Fibroblast of skin of right biceps (primary cell): ENCODE measurements at places on chromosomes 6 and 20.
A peak's percentile ranks its signal among the peaks of the same experiment; 100 is the strongest.

GRCh38 chr20:4014031-4014474 lies 1.3 kb downstream of the RNF24 start:
- DNase-seq: peak; percentile 80

- DNase-seq: peak; percentile 26
These were observed 80.2 kb downstream of the MLIP start for GRCh38 chr6:54191461-54191860.

DNA sequence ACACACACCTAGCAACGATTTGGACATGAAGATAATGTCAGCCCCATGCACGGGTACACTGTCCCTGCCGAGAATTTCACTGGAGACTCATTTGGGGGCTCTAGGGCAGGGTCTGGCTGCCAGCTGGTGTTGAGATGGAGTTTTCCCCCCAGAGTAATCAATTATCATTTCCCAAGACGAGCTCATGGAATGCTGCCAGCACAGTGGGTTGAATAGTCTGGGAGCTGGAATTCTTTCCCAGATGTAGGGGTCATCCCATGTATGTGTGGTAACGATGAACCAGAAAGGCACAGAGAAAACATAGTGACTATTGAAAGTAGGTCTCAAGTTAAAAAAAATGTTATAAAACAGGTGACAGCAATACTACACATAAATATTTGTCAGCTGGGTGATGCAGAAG lies 579.9 kb downstream of the MAFB start:
- peak; percentile 29 for DNase-seq

DNA sequence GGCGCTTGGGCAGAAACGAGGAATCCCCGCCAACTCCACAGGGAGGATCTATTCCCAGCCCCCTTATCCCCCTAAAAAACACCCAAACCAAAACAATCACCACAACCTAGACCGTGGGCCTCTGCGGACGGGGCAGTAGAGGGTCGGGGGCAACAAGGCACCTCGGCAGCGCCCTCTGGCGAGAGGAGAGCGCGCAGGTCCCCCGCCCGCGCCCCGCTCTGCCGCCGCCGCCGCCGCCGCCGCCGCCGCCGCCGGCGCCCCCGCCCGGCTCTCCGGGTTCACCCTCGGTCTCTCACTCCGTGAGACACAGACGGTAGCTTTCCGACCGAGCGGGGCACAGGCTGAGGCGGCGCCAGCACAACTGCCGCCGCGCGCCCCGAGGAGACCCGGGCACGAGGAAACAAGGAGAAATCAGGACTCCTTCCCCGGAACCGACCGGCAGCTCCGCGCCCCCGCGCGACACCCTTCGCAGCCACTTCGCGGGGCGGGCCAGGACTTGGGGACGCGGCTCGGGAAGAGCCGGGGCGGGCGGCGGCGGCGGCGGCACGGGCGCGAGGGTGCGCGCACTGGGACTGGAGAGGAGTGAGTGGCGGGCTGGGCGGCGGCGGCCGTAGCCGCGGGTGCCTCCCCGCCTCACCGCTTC lies at the start of gene SLC35F1:
SLC35F1 (plus strand) TSS at position 307 of the 643 bp plus-strand sequence.
- DNase-seq: peak; percentile 8

- DNase-seq: no peak
These were observed 19.6 kb downstream of the JAG1 start for GRCh38 chr20:10654250-10654610.

GRCh38 chr6:145733810-145734209 lies 1.5 kb downstream of the EPM2A start:
- DNase-seq: no peak
